Right lung (tissue), 10 donors: ENCODE measurements at places on chromosomes 4 and X. TPM values are rescaled to one million over a fixed set of nuclear protein-coding genes. Genes with fewer than 3 reads are reported as not detected.

SGCB gene
- polyA plus RNA-seq, result 46.9 TPM

LUZP4 gene
- not detected for polyA plus RNA-seq

CFAP47 gene
- polyA plus RNA-seq, result 2.6 TPM

TMEM144 gene
- polyA plus RNA-seq, result 5.9 TPM

- no peak for DNase-seq
Measured at GRCh38 chr4:96312046-96312685, 472.3 kb downstream of the PDHA2 start.

- no peak for DNase-seq
Measured at GRCh38 chr4:8532245-8532781, 47.9 kb upstream of the GPR78 start.

GRCh38 chr4:13344216-13344615 lies 139.9 kb downstream of the RAB28 start:
- DNase-seq, result no peak

DNA sequence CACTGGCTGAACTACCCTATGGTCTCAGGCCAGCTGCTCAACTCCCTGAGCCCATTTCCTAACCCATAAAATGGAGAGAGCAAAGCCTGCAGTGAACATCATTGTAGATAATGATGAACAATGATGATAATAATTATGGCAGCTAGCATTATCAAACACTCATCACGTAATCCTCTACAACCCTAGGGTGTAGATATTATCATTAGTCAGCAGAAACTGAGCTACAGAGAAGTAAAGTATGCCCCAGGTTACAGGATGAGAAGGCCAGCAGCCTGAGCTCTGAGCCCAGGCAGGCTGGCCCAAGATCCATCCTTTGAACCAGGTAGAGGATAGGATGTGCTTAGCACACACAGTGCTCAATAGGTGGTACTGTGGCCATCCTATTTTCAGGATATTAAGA lies 43.2 kb downstream of the REELD1 start:
- no peak for DNase-seq

GRCh38 chr4:32697281-32697814 lies 1977.2 kb downstream of the PCDH7 start:
- no peak for DNase-seq

GRCh38 chr4:168995537-168996295 lies 14.3 kb downstream of the CBR4 start:
- DNase-seq, result no peak

DNA sequence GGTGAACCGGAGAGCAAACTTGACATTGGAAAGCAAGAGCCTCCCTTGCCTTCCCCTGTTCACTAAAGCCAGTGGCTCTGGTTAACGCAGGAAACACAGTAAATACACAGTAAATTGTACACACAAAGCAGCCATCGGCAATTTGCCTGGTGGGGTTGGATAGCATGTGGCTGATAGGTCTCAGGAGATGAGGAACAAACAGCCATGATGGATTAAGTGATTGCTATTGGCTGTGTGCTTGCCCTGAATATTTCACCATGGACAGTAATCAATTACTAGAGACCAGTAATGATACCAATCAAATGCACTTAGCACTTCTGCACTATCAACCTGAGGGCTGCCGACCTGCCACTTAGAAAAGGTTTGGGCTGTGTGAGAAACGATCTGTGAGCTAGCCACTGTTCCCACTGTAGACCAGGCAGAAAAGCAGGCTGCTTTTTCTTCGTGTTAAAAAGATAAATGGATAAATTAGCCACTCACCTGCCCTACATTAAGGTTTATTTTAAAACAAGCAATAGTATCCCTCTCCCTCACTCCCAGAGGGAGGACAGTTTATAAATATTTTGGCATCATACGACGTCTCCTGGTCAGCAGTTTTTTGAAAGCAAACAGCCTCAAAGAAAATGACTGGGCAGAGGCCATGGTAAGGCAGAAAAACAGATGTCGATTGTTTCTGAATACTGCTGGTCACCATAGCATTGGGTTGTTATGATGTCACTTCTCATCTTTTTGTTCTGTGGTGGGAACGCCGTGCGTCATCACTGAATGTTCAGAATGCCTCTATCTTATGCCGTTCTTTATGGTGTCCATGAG lies 167.1 kb downstream of the MAML3 start:
- DNase-seq, result no peak

DNA sequence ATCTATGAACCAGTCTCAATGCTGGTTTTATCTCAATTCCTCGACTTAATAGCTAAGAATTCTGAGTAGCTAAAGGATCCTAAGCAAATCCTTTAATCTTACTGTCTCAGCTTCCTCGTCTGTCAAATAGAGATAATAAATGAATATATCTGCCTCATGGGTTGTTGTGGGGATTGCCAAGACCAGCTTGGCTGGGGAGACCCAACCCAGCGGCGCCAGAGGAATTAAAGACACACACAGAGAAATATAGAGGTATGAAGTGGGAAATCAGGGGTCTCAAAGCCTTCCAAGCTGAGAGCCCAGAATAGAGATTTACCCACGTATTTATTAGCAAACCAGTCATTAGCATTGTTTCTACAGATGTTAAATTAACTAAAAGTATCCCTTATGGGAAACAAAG lies 41.9 kb downstream of the SLC34A2 start:
- DNase-seq, result no peak

- DNase-seq, result no peak
Measured at GRCh38 chr4:3533423-3533820, 1.2 kb upstream of the LRPAP1 start.

GRCh38 chr4:176002007-176002613 lies 63.5 kb upstream of the WDR17 start:
- no peak for DNase-seq

DNA sequence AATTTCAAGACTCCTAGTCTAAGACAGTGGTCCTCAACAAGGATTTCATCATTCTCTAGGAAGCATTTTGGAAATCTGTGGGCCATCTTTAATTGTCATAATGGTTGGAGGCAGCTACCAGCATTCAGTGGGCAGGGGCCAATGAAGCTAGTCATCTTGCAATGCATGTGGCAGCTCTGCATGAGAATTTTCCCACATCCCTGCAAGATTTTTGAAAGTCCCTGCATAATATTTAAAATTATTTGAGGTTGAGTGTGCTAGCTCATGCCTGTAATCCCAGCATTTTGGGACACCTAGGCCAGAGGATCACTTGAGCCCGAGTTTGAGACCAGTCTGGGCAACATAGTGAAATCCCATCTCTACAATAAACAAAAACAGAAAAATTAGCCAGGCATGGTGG lies 44.0 kb downstream of the PCYT1B start:
- no peak for DNase-seq

GRCh38 chr4:86497131-86497530 lies 97.0 kb upstream of the PTPN13 start:
- DNase-seq, result no peak

DNA sequence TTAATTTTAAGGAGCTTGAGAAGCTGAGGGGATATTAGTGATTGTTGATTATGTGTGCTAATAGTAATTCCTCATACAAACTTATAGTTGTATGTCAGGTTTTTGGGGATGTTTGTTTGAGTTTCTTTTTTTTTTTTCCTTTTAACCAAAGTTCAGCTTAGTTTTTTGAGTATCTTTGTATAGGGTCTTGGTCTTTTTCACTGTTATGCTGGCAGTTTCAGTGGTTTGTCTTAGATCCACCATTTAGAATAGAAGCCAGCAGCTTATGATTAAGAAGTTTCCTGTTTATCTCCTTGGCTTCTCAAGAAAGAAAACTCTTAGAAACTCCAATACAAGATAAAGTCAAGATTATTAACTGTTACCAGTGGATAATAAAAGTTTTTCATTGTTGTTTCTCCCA lies 16.1 kb downstream of the CPEB2 start:
- DNase-seq, result peak; percentile 21

DNA sequence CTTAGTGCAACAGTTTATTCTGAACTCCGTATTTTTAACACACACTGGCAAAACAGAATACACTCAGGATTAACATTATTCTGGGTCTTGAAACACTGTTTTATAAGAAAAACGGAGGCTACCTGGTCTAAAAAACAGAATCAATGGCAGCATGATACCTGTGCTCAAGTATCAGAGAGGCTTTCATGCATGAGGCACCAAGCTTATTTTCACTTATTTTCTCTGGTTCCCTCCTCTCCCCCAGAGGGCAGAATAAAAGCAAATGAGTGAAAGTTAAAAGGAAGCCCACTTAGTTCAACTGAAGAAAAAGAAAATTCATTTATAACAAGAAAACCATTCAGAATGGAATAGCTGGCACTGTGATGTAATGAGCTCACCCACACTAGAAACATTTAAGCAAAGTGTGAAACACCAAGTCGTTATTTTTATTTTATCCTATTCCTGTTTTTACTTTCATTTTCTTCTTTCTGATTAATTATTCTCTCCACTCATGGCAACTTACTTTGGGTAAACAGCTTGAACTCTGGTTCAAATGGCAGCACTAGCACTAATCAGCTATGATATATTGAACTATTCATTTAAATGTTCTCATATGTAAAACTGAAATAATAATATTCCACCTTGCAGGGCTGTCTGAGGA lies 211.8 kb downstream of the PPP3CA start:
- no peak for DNase-seq

DNA sequence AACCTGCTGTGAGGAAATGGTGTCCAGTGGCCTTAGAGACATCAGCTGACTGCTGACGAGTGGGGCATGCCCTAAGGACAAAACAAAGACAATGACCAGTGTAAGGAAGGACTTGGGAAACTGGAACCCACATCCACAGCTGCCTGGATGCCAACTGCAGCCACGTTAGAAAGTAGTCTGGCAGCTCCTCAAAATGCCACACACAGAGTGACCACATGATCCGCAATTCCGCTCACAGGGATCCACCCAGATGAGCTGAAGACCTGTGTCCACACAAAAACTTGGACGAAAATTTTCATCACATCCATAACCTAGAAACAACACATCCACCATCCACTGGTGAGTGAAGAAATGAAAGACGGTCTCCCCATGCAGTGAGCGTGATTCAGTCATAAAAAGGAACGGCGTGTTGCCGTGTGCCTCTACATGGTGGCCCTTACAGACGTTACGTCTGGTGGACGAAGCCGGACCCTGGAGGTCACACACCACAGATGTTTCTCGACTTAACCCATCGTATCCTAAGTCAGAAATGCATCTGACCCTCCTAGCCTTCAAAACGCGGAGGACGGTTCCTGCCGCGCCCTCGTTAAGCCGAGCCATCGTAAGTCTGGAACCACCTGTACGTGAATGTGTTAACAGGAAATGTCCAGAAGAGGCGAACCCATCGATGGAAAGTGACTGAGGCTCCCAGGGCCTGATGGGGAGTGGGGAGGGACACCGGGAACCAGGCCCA lies 40.6 kb upstream of the MXD4 start:
- no peak for DNase-seq

- DNase-seq, result peak; percentile 80
Measured at GRCh38 chr4:157220371-157220881, at the start of gene GRIA2. TSS of gene GRIA2 (plus strand) at chr4:157220728. CDS start at chr4:157221043, 315 bp downstream.

DNA sequence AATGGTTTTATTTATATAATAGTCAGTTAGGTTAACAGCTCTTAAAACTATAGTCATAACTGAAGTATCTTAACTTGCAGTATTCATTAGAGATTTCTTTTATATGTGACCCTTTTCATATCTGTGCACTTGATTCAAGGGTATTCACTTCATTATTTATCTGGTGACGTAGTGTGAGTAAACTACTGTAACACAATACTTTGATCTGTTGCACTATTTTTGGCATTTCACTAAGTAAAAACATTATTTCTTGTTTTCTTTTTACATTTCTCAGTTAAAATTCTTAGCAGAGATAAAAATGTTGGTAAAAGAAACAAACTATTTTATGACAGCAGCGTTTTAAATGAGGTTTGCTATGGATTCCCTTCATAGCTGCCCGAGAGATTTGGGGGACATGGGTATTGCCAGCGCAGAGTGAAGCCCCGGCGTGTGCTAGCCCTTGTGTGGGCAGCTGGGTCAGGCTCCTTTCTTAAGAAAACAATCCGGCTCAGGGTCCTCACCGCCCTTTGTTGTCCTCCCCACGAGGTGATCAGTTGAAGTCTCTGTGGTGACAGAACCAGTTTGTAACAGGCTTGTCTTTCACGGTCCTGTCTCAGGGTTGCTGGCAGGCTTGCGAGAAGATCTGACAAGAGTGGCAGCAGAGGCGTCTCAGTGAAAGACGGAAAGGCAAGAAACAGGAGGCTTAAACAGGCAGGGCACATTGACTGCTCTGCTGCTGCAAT lies 293.4 kb downstream of the BMPR1B start:
- no peak for DNase-seq

- DNase-seq, result peak; percentile 61
Measured at GRCh38 chrX:103628386-103629317, at the start of gene TCEAL1. TSS of gene TCEAL1 (plus strand) at chrX:103628975. CDS start at chrX:103629917, 942 bp downstream.

DNA sequence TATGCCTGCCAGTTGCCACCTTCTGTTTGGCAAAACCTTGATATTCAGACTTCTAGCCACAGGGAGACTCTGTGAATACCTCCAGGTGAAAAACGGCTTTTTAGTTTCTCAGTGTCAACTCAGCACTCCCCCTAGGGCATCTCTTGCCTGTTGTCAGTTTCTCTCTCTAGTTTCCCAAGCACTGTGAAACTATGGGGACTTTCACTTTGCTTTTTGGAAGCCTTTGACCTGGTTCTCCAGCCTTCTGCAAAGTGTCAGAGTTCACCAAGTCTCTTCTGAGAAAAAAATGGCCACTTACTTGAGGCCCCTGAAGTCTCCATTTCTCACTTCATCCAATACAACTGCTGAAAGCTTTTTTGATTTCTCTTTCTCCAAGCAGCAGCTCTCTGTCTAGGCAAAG lies 521.5 kb downstream of the INPP4B start:
- no peak for DNase-seq

DNA sequence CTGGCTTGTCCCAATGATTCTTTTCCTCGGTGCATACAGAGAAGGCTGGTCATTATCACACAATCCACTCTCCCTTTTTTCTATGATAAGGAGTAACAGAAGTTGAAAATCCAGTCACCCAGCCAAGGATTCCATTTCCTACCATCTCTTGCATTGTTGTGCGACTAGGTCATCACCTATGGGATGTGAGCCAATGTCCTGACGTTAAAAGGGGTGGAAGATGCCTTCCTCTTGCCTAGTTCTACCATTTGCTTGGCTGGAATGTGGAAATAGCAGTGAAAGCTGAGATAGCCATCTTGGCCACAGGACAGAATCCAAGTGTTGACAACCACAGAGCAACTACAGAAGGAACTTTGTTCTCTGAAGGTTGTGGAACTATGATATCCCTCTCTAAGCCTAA lies 132.2 kb upstream of the KIT start:
- DNase-seq, result no peak

GRCh38 chr4:7218686-7219085 lies 26.3 kb downstream of the SORCS2 start:
- no peak for DNase-seq

- DNase-seq, result no peak
Measured at GRCh38 chr4:48739560-48740019, 40.5 kb downstream of the FRYL start.
